Memory B cell (primary cell): ENCODE measurements at places on chromosomes 4 and X.
A peak's percentile ranks its signal among the peaks of the same experiment; 100 is the strongest.

DNA sequence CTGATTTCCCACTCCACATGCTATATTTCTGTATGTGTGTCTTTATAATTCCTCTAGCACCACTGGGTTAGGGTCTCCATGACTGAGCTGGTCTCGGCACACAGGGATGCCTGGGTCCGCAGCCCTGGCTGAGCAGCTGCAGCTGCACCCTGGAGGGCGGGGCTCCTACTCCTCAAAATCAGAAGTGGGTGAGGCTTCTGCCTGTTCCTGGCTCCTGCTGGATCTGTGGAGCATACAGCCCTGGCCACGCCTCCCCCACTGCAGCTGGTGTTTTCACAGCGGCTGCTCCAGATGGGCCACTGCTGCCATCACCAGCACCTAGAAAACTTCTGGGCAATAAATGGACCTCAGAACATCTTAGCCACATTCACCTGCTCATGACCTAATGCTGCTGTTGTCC lies 30.9 kb downstream of the SPCS3 start:
- no peak for DNase-seq

DNA sequence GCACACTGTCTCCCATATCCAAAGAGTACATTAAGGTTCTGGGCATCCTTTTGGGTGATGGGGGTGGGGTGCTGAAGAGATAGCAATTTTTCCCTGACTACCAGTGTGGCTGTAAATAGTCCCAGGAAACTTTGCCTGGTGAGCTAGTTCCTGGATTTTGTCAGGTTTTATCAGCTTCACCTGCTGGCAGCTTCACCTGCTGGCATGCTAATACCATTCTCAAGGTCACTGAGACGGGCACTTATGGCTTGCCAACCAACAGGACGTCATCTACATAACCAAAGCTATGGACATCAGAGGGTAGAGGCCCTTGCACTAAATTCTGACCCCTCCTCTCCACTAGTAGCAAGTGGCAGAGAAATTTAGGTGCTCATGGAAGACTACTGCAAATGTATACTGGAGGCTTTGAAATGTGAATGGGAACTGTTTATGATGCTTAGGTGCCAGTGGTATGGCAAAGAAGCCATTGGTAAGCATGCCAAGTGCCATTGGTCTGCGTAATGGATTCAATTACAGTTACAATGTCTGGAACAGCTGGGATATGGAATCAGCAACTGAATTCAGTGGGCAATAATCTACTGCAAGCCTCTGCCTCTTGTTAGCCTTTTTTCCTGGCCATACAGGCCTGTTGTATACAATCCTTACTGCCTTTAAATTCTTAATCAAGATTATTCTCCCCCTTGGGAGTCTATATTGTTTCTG lies 71.6 kb upstream of the SH3RF1 start:
- no peak for DNase-seq

DNA sequence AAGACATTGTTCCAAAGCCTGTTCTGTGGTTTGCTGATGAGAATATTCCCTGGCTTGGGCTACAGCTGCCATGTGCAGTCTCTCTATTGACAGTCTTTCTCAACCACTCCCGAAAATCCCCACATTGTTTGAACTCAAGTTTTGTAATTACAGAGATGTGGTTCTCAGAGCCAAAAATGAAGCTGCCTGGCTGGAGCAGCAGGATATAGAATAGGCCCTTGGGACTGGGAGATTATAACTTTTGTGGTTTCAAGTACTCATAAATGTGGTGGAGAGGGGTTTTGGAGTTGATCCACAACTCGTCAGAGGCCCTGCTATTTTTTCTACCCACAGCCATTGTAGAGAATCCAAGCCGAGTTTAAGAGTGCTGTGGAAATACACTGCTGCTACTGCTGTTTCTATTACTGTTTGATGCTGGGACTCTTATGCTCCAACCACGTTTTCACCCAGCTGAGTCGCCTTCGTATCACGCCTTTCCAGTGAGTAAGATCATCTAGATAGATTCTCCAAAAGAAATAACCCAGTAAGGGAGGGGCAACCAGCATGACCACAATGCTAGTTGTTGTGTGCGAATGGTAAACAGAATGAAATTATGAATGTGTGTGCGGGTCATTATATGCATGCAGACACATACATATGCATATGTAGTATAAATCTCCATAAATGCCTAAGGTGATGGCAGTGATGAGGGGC lies 57.1 kb upstream of the ATXN3L start:
- no peak for DNase-seq

GRCh38 chr4:41611881-41612871 lies 74.2 kb downstream of the LIMCH1 start:
- no peak for DNase-seq

GRCh38 chr4:182250446-182250845 lies 7.2 kb downstream of the TENM3 start:
- no peak for DNase-seq

GRCh38 chr4:60637976-60638375 lies 562.1 kb upstream of the ADGRL3 start:
- DNase-seq: no peak

DNA sequence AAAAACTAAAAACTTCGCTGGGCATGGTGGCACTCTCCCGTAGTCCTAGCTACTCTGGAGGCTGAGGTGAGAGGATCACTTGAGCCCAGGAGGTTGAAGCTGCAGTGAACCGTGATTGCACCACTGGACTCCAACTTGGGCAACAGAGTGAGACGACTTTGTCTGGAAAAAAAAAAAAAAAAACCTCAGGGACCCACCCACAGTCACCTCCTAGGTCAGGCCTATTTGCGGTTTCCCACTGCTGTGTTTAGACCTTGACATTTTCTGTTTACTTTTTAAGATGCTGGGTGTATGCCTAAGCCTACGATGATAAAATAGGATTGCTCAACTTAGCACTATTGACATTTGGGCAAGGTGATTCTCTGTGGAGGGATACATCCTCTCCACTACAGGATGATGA lies 197.4 kb upstream of the TBL1X start:
- DNase-seq: no peak

- no peak for DNase-seq
These were observed 24.8 kb downstream of the SPRY1 start for GRCh38 chr4:123421227-123421936.

DNA sequence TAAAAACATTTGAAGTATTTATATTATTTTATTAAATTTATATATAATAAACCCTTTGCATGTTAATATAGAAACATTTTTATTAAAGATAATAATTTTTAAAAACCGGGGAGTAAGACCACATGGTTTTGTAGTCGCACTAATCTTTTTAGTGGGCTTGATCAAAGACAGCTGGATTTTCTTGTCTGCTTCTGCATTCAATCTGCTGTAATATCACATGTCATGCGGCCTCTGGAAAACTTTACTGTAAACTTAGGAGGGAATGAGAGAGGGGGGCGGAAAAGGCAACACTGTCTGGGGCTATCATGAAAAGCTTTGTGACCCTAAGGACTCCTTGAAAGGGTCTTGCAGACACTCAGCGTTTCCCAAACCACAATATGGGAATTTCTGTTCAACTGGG lies 62.8 kb upstream of the NLGN4X start:
- DNase-seq: no peak

- no peak for DNase-seq
These were observed 107.8 kb upstream of the FMR1 start for GRCh38 chrX:147803948-147804347.

DNA sequence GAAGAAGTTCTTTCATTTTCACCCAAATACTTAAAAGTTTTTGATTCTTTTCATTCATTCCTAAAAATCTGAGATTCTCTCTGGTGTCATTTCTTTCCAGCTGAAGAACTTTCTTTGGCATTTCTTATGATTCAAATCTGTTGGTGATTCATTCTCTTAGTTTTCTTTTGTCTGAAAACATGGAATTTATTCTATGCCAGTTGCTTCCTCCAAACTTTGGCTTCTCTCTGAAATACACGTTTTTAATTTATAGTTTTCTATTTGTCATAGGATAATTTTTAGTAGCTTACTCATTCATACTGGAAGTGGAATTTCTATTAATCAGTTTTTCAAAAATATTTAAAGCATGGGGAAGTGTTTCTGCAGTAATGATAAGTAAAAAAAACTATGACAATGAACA lies 1012.0 kb downstream of the RPA4 start:
- DNase-seq: no peak

- no peak for DNase-seq
These were observed 10.5 kb downstream of the USP11 start for GRCh38 chrX:47243351-47243750.

GRCh38 chr4:3402491-3403347 lies 39.0 kb upstream of the HGFAC start:
- DNase-seq: no peak

- DNase-seq: no peak
These were observed 2464.6 kb downstream of the PCDH7 start for GRCh38 chr4:33184657-33185290.

GRCh38 chr4:153268295-153268694 lies 64.1 kb downstream of the TRIM2 start:
- no peak for DNase-seq

DNA sequence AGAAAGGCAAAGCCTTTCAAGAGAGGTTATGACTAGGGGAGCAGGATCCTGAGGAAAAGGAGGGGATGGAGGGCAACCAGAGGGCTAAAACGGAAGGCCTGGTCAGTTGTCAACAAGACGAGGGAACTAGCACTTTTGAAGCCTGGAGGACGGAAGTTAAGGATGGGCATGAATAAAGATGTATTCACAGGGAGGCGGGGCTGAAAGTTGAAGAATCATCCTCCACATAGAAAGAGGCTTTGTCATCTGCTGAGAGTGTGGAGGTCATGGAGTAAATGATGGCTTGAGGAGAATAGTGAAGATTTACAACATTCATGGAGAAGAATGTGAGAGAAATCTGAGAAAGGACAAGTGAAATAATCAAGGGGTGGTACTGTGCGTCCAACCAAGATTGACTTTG lies 137.5 kb downstream of the MAGEB17 start:
- DNase-seq: no peak

GRCh38 chrX:106752101-106752678 lies 25.7 kb downstream of the RNF128 start:
- no peak for DNase-seq

DNA sequence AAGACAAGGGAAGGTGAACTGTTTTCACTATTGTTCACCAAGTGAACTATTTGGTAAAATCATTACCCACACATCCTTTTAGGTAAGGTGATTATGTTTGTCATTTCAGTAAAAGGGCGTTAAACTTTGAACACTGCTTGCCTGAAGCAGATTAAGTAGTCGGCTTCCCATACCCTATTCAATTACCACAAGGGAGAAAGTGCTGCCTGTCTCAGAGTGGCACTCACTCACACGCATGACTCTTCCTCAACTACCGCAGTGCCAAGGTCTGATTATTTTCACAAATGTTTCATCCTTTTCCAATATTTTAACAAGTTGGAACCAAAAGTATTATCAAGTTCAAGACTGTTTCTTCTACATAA lies 11.0 kb downstream of the VEGFC start:
- no peak for DNase-seq

GRCh38 chrX:139106069-139106468 lies 394.6 kb upstream of the FGF13 start:
- no peak for DNase-seq

DNA sequence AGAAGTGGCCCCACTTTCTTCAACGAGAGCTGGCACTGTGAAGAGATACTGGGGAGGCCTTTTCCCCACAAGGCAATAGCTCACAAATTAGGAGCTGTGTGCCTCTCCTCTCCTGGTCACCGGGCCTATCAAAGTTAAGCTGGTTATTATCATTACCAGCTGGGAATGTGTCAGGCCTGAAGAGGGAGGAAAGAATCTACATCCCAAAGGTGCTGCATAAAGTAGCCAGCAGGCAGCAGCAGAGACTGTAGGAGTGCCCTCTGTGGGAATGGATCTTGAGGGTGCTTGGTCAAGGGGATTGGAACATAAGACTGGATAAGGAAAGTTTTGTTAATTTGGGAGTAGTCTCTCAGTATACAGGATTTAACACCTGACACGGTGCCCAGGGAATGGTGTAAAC lies 9.1 kb upstream of the TMPRSS11D start:
- DNase-seq: no peak

DNA sequence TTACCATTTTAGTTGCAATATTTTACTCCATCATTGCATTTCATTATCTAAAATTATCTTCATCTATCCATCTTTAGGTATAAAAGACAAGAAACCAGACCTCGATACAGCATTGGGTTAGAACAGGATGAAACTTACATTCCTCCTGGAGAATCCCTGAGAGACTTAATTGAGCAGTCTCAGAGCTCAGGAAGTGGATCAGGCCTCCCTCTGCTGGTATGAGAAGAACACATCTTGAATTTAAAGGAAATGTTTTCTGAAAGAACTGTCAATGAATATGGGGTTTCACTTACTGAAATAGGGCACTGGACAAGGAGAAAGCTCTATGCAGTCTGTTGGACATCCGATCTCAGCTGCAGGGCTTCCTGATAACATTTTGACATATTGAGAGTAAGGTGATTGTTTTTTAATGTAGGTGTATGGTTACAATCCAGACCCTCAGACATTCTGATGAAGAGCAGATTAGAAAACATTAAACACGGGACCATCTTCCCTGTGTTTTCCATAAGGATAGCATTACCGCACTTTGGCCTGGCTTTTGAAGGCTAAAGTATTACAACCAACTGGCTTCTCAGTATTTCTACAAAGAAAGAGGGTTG lies 367.2 kb downstream of the BMPR1B start:
- DNase-seq: no peak

- DNase-seq: no peak
These were observed 82.1 kb upstream of the TCEAL2 start for GRCh38 chrX:102043380-102043779.

- no peak for DNase-seq
These were observed 7.8 kb downstream of the HMGB3 start for GRCh38 chrX:150990910-150991309.

GRCh38 chr4:85488416-85488815 lies 13.5 kb downstream of the ARHGAP24 start:
- no peak for DNase-seq

GRCh38 chrX:147788641-147789350 lies 122.9 kb upstream of the FMR1 start:
- no peak for DNase-seq

DNA sequence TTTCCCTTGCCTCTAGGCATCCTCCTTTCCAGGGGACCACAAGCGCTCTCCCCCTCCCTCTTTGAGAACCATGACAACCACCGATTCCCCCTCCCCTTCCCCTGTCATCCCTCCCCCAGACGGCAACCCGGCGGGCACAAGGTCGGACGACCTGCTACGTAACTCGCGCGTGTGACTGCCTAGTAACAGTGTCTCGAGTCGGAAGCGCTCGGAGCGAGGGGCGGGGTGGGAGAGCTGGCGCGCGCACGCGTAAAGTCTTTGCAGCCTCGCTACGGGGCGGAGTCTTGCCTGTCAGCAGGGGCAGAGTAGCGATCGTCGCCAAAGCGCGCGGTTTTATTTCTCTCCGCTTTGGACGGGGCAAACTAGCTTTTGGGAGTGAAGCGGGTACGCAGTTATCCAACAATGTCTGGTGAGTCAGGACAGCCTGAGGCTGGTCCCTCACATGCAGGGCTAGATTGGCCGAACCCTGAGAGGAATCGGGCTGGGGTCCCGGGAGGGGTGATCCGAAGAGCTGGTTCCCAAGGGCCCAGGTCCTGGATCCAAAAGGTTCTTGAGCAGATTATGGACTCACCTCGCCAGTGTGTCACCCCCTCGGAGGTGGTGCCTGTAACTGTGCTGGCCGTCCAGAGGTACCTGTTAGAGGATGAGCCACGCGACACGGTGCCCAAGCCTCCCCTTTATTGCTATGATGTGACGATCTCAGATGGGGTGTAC lies at the start of gene RADX:
Gene RADX, plus strand, starts transcription at position 300 of the 714 bp plus-strand sequence. Its CDS starts 103 bp downstream, at position 403.
- DNase-seq: peak; percentile 76

GRCh38 chr4:102604222-102604940 lies 103.2 kb downstream of the NFKB1 start:
- no peak for DNase-seq
